ENCODE measurements at places on chromosomes 6 and 20. TPM values are rescaled to one million over a fixed set of nuclear protein-coding genes. Genes with fewer than 3 reads are reported as not detected.

DNA sequence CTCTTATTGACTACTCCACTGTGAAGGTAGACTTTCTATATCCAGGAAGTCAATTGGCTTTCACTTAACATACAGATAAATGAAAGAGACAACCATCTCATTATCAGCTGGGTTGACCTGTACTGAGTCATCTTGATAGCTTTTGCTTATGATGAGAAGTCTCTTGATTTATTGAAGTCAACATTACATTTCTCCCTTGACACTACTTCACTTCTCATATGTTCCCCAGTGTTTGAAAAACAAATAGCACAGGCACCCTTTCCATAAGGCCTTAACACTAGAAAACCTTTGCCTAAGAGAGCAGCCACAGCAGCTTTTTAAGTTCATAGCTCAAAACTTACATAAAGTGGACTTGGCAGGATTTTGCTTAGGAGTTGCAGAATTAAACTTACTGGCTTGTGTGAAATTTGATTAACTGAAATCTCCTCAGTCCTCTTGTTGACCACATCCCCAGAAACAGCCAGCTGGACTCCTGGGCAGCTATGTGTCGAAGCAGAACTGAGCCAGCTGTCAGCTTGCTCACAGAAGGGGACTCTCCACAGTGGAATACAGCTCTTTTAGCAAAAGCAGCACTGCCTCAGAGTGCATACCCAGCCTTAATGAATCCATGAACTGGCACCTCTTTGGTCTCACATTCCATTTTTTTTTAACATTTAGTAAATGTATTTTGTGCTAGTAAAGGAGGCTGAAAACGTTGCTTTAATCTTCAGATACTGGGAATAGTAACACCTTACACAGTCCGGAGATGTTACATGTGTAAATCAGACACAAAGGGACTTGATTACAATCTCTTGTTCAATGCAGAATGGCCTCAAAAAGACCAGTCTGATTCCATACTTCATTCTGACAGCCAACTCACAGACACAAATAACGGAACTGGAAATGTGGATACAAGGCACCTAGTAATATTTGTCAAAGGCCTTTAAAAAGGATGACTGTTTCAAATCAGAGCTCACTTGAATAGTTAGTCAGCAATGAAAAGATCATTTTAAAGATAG is 1532.7 kb downstream of the HACE1 start:
- peak; percentile 28 for DNase-seq

The PPP1R16B gene
- 2.6 TPM for total RNA-seq

The CTSZ gene
- 131 TPM for total RNA-seq

DNA sequence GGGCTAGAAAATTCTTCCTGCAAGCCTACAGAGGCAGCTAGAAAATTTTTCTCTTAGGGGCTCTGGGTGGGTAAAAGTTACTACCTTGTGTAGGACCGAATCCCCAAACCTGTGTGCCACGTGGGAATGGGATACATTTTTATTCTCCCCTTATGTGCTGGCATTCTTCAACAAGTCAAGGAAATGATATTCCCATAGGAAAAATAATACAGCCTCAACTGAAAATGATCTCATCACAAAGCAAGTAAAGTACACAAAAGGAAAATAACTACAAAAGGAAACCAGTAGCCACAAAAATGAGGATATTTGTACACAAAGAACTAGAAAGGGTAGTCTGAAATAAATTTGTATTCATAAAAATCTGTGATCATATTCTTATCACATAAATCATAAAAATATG is 298.1 kb downstream of the LAMA2 start:
- DNase-seq: no peak

DNA sequence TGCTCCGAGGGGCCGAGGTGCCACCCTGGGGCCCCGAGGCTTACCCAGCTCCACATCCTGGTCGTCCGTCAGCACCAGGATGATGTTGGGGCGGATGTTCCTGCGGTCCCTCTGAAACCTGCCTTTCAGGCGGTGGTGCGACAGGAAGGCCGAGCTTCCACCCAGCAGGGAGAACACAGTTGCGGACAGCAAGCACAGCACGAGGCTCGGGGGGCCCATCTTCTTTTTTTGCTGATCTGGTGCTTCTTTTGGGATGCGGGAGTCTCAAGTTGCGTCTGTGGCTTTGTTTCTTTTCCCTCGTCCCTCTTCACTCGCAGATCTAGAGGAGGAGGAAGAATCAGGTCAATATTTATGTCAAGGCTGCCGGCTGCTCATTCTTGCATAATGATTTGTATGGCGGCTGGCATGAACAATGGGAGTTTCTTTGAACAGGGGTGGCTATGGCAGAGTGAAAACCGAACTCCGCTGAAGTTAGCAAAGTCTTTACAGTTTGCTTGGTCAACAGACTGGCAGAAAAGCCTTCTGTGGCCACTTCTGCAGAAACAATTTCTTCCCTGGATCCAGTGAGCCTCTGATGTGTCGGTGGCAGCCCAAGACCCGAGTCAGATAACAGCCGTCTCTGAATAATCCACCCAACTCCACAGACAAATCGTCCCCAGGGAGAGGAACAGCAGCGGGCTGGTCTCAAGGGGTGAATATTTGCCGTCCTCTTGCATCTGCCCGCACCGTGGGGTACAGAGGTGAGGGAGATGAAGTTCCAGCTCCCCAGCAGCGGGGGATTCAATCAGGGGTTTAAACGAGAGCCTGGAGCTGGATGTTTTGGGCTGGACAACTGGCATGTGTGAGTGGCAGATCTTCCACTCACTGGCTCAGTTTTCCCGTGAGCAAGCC is 27.9 kb downstream of the SULF2 start:
- no peak for DNase-seq

GRCh38 chr20:58714923-58715351 is 22.3 kb downstream of the NPEPL1 start:
- DNase-seq: no peak

DNA sequence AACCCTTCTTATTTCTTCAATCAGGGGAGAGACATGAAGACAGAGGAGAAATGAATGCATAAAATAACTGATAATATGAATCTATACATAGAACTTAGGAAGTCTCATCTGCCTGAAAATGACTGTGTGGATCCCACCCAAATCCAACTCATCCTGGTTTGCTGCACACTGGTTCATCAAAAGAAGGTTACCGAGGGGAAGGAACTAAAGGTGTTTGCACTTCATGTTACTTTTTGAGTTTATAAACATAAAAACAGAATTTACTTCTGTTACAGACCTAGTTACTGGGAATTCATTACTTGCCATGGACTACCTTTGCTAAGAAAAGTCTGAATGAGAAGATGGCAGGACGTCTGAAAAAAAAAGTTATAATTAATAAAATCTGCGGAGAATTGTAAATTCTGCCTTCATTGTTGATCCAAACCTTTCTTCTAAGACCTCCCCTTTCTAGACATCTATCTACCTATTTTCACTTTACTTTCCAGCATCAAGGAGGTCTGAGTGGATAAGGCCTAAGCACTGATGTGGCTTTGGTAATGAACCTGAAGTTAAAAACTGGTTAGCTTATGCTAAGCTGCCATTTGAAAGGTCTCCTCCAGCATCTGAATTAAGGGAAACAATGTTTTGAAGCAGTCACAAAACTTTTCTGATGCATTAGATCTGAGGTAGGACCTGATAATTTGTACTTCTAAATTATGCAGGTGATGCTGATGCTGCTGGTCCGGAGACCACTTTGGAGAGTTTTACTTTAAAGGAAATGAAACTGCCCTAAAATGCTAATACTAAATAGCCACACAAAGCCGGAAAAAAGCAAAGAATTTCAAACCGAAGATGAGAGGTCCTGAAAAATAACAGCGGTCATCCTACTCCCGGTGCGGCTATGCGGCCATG is 84.0 kb downstream of the HFE start:
- no peak for DNase-seq

DNA sequence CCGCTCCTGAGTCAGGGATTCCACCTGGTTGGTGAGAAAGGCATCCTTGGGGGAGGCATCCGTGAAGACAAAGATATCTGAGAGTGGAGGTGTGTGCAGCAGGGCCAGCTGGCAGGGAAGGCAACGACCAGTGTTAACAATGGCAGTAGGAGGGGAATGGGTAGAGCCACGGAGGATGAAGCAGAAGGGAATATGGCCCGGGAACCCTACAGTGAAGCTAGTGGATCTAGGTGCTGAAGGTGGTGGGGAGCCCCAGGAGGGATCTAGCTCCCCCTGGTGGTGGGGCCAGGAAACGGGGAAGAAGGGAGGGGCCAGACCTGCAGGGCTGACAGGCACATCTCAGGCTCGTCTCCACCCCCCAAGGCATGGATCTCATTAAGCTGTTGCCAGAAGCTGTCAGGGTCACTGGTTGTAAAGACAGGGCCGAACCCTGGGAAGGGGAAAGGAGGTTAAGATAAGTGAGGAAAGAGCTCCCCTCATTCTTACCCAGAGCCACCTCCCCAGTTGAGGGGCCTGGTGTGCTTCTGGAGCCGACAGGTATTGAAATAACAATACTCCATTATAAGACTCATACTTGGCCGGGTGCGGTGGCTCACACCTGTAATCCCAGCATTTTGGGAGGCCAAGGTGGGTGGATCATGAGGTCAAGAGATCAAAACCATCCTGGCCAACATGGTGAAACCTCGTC is 7.3 kb downstream of the VWA7 start:
- DNase-seq: no peak

The TCF21 gene
- 5.1 TPM for total RNA-seq

DNA sequence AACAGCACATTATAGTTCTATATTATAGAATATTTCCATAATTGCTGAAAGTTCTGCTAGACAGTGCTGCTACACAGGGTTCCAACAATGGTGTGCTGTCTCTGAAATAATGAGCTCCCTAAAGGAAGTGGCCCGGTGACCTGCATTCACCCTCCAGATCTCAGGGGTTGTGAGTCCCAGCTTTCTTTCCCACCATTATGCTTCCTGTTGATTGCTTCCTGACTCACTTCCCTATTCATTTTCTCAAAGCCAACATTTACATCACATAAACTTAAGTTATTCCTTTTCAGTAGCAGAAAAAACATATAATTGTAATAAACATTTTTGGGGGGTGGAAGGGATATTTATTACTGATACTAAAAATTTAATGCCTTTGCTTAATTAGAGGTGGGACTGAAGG is 12.9 kb upstream of the CCN6 start:
- DNase-seq: no peak

GRCh38 chr20:37401930-37402675 is 56.2 kb downstream of the SRC start:
- no peak for DNase-seq

The KCNK5 gene
- total RNA-seq: not detected

GRCh38 chr20:31641391-31641790 is 3.7 kb downstream of the COX4I2 start:
- DNase-seq: no peak

The EYA2 gene
- 2.2 TPM for total RNA-seq

The THBD gene
- 33.5 TPM for total RNA-seq

GRCh38 chr6:168001029-168001332 is 3.5 kb downstream of the KIF25 start:
- DNase-seq: no peak

- DNase-seq: no peak
Measured at GRCh38 chr6:4582506-4583417, 193.4 kb upstream of the CDYL start.

The RUNX2 gene
- 6.3 TPM for total RNA-seq

DNA sequence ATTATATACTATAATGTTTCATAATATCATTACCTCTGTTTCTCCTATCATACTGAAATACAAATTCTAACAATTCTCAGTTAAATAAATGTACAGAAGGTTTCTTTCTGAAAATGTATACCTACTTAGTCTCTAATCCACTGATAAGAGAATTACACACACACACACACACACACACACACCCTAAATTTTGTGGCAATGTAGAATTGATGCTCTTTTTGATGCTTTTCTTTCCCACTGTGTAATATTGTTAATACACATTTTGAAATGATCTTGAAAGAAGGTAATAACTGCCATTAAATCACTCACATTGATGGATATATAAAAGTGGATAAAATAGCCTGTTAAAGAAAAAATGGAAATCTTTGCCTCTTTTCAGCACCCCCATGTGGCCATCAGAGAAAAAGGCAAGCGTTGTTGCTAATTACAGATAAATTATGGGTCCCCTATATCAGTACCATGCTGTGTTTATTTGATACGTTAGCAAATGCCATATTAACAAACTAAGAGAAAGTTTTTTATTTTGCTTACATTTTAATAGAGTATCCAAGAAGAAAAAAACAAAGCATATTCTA is 76.6 kb upstream of the VGLL2 start:
- no peak for DNase-seq

- DNase-seq: no peak
Measured at GRCh38 chr20:62849431-62849830, 12.2 kb downstream of the TCFL5 start.

DNA sequence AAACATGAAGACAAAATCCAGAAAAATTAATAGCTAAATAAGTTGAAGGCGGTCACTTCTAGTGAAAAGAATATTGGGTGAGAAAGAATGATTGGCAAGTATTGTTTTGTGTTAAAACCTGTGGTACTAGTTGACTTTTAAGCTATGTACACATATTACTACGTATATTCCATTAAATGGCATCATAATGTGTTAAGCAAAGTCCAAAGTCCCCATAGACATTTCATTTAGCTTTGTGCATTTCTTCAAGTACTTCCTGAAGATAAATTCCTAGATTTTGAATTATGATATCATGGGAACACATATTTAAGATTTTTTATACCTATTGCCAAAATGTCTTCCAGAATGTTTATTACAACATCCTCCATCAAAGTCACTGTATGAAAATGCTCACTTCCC is 272.7 kb upstream of the IRAK1BP1 start:
- no peak for DNase-seq

DNA sequence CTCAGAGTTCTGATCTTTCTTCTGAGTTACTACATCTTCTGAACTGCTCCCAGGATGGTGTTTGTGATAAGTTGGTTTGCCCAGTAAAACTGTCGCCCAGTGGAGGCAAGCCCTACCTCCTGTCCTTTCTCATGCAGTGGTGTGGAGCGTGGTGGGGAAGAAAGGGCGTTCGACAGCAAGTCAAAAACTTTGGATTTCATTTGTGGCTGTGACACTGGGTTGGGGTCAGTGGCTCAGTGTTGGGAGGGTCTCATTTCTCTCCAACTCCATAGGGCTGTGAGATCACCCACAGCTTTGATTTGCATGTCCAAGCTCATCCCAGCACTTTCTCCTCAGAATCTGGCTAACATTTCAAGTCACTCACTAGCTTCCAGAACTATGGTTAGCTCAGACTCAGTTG is 17.5 kb upstream of the SLC22A2 start:
- no peak for DNase-seq

DNA sequence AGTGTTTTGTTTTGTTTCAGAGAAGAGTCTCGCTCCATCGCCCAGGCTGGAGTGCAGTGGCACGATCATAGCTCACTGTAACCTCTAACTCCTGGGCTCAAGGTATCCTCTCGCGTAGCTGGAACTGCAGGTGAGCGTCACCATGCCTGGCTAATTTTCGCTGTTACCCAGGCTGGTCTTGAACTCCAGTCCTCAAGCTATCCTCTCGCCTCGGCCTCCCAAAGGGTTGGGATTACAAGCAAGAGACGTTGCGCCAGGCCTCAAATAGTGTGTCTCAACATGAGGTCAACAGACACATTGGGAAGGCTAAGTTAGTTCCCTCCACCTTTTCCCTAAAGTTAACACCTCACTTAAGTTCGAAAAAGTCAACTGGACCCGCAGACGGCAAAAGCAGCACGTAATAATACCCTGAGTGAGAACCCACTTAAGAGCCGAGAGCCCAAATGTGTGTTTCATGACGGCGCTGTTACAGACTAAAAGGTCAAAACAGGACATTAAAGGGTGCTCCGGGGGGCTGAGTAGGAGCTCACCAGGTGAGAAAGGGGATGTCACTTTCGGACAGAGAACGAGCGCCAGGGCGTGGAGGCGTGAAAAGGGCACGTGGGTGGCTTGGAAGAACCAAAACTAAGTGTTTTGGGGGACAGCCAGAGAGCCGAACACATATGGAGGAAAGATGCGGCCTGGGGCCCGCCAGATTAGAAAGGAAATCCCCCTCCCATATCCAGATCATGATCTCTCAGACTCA is 499 bp downstream of the TTI1 start:
- DNase-seq: no peak

Measured in umbilical cord (tissue), 2 donors.